ENCODE measurements at places on chromosomes 1 and 21.
A peak's percentile ranks its signal among the peaks of the same experiment; 100 is the strongest.

DNA sequence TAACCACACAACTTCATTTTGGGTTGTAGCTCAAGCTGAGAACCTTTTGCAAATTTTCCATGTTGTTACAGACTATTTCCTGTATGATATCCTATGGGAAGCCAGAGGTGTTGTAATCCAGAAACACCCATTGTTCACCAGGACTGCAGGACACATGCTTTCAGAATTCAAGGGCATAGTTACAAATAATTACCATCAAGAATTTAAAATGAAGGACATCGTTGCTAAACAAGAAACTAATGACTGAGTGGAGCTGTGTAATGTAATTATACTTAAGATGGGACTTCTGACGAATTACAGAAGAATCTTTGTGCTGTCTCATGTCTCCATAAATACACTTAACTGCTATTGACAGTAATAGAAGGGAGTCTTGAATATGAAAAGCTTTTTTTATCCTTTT lies 47.6 kb upstream of the HOOK1 start:
- no peak for DNase-seq

DNA sequence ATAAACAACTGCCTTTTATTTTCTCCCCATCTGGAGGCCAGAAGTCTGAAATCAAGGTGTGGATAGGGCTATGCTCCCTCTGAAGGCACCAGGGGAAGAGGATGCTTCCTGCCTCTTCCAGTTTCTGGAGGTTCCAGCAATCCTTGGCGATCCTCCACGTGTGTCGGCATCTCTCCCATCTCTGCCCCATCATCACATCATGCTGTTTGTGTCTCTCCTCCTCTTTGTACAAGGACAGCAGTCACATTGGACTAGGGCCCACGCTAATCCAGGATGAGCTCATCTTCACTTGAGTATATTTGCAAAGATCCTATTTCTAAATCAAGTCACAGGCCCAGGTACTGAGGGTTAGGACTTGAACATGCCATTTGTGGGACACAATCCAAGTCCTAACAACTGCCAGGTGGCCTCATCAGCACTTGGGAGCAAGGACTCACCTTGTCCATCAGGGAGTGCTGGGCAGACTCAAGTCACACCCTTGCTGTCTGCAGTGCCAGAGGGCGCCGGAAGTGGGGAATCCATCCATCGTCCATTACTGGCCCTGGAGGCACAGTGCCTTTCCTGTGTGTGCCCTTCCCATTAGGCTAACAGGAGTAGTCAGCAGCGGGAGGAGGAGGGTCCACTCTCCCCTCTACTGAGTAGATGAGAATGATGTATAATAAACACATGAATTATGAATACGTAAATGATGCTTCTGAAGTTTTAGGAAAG lies 185.4 kb upstream of the AJAP1 start:
- no peak for DNase-seq

DNA sequence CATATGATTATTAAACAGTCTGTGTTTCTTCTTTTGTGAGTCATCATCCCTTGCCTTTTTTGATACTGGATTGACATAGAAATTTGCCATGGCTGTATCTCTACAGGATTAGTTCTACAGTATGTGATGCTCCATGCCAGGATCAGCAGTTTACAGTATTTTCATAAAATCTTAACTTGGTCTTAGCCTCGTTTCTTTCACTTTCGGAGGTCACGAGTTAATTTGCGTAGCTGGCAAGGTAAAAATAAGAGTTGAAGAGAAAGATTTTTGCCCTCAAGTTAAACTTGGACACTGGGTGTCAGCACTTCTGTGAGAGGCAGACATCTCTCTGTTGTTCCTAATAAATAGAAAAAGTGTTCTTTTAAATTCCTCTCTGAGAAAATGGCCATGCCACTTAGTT lies 79.1 kb downstream of the CACNA1E start:
- DNase-seq = no peak

DNA sequence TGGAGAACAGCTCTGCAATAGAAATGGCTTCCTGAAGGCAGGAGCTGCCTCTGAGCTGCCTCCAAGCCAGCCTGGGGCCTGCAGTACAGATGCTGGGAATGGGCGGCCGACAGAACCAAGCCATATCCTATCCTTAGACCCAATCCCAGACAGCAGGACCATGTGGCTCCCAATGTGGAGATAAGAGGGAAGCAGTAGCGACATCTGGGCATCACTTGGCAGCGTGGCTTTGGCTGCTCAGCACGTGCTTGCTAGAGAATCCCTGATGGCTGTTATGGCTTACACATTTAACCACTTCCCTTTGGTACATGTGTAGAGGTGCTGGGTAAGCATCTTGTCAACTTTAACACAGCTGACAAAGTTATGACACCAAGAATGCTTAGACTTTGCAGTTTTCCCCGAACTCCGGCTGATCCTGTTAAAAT lies 87.7 kb downstream of the MAN1C1 start:
- DNase-seq = peak; percentile 30

DNA sequence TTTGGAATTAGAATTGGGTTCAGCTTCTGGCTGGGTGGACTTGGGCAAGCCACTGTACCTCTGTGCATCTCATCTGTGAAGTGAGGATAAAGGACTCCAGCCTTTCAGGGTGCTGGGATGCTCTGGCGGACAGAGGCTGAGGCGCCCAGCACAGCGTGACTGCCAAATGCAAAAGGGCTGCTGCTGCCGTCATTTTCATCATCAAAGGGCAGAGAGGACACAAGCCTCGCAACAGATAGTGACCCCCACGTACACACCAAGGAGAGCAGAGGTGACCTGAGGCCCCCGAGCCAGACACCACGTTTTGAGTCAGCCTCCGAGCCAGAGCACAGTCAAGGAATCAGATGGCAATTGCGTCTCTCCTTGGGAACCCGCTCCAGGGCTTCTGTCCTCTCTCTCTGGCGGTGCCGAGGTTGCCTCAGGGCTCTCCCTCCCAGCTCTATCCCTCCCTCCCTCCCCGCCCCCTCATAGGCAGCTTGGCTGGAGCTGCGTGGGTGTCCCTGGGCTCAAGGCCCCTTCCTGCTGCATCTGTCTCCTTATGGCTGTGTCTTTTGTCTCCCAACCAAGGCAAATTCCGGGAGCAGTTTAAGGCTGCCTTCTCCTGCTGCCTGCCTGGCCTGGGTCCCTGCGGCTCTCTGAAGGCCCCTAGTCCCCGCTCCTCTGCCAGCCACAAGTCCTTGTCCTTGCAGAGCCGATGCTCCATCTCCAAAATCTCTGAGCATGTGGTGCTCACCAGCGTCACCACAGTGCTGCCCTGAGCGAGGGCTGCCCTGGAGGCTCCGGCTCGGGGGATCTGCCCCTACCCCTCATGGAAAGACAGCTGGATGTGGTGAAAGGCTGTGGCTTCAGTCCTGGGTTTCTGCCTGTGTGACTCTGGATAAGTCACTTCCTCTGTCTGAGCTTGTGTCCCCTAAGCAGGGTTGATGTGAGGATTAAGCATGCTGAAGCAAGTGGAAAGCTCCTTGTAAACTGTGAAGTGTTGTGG lies 9.0 kb downstream of the HCRTR1 start:
- DNase-seq = no peak

GRCh38 chr1:3195480-3195815 lies 126.4 kb downstream of the PRDM16 start:
- DNase-seq = no peak

GRCh38 chr1:51906306-51907078 lies 28.0 kb upstream of the NRDC start:
- DNase-seq = no peak

- no peak for DNase-seq
These were observed 28.6 kb downstream of the SGIP1 start for GRCh38 chr1:66562561-66562960.

DNA sequence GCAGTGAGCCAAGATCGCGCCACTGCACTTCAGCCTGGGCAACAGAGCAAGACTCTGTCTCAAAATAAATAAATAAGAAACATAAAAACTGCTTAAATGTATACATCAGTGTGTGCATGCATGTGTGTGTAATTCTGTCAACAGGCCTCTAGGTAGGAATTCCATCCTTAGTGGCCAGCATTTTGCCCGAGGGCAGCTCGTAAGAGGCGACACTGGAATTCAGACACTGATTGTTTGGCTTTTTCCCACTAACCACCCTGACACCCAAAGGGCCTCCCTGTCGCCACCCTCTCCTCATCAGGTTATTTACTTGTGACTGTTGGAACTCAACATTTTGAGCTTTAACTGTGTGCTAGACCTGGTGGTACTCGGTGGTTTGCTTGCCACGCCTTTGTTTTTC lies 64.0 kb upstream of the KIF1B start:
- DNase-seq = no peak

DNA sequence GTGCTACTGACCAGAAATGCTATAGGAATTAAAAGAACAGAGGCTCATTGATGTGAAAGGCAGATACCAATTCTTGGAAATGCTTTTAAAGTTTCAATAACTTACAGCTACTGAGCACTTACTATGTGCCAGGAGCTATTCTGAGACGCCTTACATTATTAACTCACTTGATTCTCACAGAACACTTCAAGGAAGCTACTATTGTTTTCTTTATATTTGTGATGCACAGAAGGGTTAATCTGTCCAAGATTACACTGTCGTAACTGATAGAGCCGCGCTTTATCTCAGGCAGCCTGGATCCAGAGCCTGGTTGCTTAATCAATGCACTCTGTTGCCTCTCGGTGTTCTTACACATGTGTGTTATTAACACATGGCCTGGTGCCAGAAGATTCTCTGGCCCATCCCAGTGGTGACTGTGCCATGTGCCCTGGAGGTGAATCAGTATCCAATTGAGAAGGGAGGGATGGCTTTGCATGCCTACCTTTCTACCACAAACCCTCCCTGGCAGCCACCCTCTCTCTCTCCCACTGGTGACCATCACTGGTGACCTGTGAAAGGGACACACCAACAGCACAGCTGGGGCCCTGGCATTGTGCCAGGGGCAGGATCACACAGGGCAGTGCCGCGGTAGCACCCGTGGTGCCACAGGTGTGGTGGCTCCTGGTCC lies 8.8 kb downstream of the FMO1 start:
- DNase-seq = no peak

DNA sequence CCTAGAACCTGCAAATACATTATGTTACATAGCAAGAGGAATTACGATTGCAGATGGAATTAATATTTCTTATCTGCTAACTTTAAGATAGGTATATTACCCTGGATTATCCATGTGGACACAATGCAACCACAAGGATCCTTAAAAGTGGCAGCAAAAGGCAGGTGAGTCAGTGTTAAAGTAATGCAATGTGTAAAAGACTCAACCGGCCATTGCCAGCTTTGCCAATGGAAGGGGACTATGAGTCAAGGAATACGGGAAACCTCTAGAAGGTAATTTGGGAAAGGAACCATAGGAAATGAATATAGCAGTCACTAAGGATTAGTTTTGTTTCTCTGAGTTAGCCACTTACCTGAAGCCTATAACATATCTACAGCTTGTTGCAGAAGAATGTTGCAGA lies 692.1 kb upstream of the ZP4 start:
- no peak for DNase-seq

DNA sequence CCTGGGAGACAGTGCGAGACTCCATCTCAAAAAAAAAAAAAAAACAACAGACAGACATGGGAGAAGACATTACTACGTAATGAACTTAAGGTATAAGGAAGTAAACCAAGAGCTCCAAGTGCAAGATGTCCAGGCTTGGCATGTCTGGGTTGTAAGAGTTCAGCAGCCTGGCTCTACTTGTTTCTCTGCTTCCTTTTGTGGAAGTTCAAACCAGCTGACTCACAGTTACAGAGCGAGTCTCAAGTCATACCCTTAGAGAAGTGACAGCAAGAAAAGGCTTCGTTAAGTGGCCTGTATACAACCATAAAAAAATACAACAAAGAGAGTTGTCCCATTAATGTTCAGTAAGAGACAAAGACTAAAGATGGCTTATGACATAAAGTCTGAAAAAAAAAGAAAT lies 1.3 kb downstream of the RIT1 start:
- DNase-seq = no peak

GRCh38 chr1:185351734-185352466 lies 34.9 kb upstream of the IVNS1ABP start:
- no peak for DNase-seq

- DNase-seq = no peak
These were observed 12.6 kb upstream of the RSPO1 start for GRCh38 chr1:37647281-37647680.

DNA sequence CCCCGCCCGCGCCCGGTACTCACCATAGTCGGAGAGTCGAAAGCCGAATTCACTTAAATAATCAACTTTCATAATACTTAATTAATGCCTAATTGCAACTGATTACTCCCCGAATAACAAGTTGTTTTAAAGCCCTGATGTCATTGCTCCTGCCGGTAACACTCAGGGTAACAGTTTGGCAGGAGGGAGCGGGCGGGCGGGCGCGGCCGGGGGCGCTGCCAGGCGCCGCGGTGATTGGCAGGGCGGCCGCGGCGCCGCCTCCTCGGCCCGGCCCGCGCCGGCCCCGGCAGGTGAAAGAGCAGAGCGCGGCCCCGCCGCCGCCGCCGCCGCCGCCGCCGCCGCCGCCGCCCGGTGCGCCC lies 102.2 kb downstream of the CASZ1 start:
- peak; percentile 67 for DNase-seq

- no peak for DNase-seq
These were observed 360.0 kb downstream of the HHAT start for GRCh38 chr1:210688512-210689234.

DNA sequence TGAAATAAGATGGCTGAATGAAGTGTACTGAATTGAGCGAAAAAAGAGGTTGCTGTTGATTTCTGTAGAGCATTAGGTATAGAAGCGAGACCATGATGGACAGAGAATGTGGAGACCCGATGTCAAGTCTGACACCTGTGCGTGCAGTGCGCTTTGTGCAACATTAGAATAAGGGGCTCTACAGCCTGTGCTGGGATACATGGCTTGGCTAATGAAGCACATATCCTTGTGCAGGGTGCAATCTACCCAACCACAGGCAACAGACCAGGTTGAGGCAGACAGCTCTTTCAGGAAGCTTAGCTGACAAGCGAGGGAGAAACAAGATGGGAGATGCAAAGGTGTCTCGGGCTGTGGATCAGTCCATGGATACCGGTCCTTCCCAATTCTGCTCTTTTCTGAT lies 18.9 kb downstream of the GPA33 start:
- no peak for DNase-seq

DNA sequence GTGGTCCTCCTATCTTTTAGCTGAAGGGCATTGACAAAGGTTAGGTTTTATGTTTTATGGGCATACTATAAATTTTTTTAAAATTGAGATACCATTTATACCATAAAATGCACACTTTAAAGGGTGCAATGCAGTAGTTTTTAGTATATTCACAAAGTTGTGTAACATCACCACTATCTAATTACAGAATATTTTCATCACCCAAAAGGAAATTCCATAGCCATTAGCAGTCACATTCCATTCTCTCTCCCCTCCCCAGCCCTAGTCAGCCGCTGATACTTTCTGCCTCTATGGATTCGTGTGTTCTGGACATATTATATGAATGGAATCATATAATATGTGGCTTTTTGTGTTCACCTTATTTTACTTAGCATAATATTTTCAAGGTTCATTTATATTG lies 135.8 kb upstream of the B3GALT2 start:
- no peak for DNase-seq

Measured in activated naive CD4-positive, alpha-beta T cell treated with anti-CD3 and anti-CD28 coated beads, Interleukin-2, amount 50 U/mL, for 16 hours (primary cell).